BJ (cell line): ENCODE measurements at places on chromosomes 4 and X. TPM values are rescaled to one million over a fixed set of nuclear protein-coding genes. Genes with fewer than 3 reads are reported as not detected.

PRSS48 gene
- not detected in 2 replicates for polyA plus RNA-seq

- no peak for DNase-seq
Observed at GRCh38 chr4:25635501-25635900, 20.1 kb upstream of the SLC34A2 start.

GRCh38 chrX:139932901-139933796 is at the start of gene ATP11C:
ATP11C (minus strand) TSS chrX:139933053; CDS start chrX:139932042, 1,011 bp downstream.
- no peak for DNase-seq

DNA sequence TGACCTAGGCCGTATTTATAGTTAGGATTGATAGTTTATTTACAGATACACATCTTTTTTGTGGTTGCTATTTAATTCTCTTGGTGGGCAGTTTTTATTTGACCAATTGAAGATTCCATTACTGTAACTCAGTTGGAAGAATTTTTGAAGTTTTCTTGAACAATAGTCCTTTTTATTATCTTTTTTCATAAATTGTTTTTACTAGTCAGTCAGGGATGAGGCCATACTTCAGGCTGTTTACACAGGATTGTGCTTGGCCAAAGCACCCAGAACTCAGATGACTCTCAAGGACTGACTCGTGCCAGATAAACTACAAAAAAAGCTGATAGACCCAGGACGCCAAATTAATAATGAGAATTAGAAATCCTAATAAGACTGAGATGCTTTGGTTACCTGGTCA is 7.0 kb downstream of the HERC3 start:
- DNase-seq = no peak

GRCh38 chr4:96675416-96675815 is 835.5 kb downstream of the PDHA2 start:
- DNase-seq = no peak
